Anterior cingulate cortex (tissue), 58 donors: ENCODE measurements at places on chromosomes 6 and 20.

- DNase-seq: no peak
Observed at GRCh38 chr6:142697922-142698321, 247.1 kb downstream of the HIVEP2 start.

DNA sequence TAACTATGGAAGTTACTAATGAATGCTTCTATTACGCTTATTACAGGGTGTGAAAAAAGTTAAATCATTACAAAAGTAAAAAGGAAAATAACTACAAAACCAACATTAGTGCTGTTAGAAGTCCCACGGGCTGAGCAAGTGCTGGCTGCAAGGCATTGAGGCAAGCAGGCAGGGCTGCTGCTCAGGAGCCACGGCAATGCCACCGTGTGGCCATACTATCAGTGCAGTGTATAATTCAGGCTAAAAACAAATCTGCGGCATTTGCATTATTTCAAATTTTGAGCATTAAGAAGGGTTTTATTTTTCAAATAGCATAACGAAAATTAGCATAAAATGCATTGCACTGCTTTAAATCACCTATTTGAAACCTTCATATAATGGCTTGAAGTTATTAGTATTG lies 17.1 kb downstream of the IFNGR1 start:
- no peak for DNase-seq

GRCh38 chr6:9520417-9521151 lies 894.3 kb downstream of the TFAP2A start:
- DNase-seq: no peak

DNA sequence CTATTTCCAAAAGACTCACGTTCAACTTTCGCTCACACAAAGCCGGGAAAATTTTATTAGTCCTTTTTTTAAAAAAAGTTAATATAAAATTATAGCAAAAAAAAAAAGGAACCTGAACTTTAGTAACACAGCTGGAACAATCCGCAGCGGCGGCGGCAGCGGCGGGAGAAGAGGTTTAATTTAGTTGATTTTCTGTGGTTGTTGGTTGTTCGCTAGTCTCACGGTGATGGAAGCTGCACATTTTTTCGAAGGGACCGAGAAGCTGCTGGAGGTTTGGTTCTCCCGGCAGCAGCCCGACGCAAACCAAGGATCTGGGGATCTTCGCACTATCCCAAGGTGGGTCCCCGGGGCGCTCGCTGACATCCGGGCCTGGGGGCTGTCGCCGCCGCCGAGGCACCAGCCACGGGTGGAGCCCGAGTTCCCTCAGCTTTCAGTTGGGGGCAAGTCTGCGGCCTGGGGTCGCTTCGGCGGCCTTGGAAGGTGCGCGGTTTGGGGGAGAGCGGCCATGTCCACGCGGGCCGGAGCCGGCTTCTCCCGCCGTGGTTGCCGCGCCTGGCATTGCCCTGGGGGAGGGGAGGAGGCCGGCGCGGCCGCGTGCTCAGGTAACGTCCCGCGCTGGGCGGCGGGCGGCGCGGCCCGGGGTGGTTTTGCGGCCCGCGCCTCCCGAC lies 429 bp downstream of the AMD1 start:
- DNase-seq: peak; percentile 48

GRCh38 chr6:146915671-146916127 lies 288.5 kb upstream of the STXBP5 start:
- no peak for DNase-seq

GRCh38 chr20:815914-816606 lies 17.5 kb upstream of the FAM110A start:
- peak; percentile 13 for DNase-seq

- DNase-seq: no peak
Observed at GRCh38 chr6:108760126-108761050, 87.8 kb upstream of the ARMC2 start.

DNA sequence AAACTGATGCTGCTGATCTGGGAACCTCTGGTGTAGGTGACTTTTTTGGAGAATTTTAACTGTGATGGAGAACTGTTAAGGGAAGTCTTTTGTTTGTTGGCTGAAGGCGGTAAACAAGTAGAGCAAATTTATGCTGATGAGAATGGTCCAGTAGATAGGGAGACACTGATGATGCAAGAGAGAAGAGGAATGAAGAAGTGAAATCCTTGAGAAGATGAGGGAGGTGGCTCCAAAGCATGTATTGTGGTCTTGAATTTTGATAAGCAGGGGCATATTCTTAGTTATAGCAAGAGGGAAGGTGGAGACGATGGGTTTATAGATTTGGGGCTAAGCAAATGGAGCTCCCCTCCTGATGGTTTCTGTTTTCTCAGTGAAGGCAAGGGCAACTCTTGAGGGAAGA lies 22.0 kb downstream of the MAPK14 start:
- DNase-seq: no peak

GRCh38 chr20:48921883-48922820 lies 641 bp downstream of the ARFGEF2 start:
- no peak for DNase-seq

- DNase-seq: no peak
Observed at GRCh38 chr20:62209850-62210495, 10.1 kb downstream of the HRH3 start.

DNA sequence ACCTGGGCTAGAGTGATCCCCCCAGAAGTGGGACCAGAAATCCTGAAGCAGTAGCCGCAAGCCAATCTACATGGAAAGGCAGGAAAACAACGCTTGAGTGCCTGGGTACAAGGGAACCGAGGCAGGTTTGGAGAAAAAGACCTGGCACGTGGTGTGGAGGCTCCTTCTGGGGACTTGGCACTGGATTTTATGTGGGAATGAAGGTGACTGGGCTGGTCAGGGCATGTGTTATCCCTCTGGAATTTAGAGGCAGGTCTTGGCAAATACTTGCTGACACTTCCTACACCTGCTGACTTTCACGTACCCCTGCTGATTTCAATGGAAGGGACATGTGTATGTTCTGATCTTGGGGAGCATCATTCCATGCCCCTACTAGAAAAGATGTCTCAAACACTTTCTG lies 25.0 kb upstream of the FAM217A start:
- no peak for DNase-seq

DNA sequence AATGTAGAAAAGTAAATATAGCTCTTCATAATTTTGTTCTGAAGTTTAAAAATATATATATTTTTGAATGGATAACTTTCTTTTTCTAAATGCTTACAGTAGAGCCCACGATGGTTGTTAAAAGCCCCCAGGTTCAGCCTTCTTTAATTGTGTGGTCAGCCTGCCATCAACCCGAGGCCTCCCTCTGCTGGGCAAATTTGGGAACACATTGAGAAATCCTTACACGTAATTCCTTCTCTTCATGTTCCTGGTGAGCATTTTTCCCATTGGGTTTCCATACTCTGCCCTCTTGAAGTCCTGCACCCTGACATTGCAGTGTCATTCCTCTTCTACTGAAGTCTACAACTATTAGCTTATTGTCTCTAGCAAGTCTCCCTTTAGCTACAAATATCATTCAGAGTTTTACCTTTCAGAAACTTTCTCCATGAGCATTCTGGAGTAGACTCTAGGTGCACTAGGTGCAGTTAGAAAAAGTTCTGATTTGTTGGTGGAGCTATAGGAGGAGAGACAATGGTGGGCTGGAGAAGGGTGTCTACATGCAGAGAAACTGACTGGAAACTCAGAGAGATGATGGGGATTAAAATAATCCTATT lies 40.6 kb downstream of the TRIM38 start:
- DNase-seq: no peak

DNA sequence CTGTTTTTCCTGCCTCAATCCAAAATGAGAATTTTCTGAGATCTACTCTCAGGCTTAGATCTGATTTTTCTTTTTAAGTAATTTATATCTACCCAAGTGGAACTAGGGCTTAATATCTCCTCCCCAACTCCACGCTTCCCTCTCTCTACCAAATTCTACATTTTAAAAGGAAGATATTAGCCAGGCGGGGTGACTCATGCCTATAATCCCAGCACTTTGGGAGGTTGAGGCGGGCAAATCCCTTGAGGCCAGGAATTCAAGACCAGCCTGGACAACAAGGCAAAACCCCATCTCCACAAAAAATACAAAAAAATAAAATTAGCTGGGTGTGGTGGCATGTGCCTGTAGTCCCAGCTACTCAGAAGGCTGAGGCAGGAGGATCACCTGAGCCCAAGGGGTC lies 61.0 kb downstream of the MTFR2 start:
- DNase-seq: no peak

- DNase-seq: no peak
Observed at GRCh38 chr6:105196076-105196475, 16.3 kb upstream of the POPDC3 start.

DNA sequence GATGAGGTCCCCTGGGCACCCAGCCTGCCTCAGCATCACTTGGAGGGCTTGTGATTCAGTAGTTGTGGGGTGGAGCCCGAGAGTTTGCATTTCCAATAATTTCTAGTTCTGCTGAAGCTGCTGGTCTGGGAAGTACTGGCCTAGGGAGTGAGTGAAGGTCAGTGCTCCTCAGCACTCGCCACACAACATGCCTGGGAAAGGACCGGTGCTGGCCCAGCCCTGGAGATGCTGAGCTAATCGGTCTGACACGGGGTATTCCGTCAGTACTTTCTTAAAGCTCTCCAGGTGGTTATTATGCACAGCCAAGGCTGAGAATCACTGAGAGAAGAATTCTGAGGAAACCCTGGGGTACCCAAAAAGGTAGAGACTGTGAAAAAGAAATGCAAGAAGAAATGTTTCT lies 228.2 kb downstream of the TMEM242 start:
- no peak for DNase-seq
